ENCODE measurements at places on chromosomes 2 and 18. TPM values are rescaled to one million over a fixed set of nuclear protein-coding genes. Genes with fewer than 3 reads are reported as not detected.

The TLX2 gene
- total RNA-seq: 0.63 TPM

The CFAP53 gene
- total RNA-seq: 0.42 TPM

The NT5DC4 gene
- not detected for total RNA-seq

GRCh38 chr2:566379-567313, 110.6 kb downstream of the TMEM18 start:
- no peak for DNase-seq

DNA sequence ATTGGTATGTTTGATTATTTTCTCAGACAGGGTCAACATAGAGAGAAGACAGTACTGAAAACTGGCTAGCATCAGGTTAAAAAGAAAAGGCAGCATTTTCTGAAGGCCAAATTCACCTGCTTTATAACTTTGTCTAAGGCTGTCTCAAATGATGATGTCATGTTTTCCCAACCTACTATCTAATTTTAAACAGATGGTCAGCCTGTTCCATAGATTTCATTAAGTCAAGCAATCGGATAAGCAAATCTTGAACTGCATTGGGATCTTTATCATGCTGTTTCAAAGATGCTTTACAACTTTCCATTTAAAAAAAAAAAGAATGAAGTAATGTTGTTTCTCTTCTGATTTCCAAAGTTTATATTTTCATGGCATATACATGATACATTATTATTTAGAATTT, 56.3 kb upstream of the SPOPL start:
- DNase-seq: no peak

DNA sequence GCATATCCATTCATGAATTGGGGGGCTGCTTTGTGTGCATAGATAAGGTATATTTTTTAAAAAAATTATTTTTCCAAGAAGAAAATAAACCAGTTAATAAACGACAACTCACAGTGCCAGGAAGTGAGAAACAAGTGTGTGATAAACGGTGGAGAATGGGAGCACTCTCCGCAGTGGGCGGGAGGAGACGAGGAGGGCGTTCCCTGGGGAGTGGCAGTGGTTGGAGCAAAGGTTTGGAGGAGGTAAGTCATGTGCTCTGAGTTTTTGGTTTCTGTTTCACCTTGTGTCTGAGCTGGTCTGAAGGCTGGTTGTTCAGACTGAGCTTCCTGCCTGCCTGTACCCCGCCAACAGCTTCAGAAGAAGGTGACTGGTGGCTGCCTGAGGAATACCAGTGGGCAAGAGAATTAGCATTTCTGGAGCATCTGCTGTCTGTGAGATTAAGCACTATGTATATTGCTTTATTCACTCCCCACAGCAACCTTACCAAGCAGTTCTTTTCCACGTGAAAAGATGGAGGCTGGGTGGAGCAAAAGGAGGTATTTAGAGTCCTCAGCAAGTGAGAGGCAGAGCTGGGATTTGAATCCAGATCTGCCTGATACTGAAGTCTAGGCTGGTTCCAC, 27.0 kb upstream of the CASP8 start:
- DNase-seq: no peak

- DNase-seq: no peak
These were observed 90.1 kb downstream of the DOK6 start for GRCh38 chr18:69490813-69491212.

DNA sequence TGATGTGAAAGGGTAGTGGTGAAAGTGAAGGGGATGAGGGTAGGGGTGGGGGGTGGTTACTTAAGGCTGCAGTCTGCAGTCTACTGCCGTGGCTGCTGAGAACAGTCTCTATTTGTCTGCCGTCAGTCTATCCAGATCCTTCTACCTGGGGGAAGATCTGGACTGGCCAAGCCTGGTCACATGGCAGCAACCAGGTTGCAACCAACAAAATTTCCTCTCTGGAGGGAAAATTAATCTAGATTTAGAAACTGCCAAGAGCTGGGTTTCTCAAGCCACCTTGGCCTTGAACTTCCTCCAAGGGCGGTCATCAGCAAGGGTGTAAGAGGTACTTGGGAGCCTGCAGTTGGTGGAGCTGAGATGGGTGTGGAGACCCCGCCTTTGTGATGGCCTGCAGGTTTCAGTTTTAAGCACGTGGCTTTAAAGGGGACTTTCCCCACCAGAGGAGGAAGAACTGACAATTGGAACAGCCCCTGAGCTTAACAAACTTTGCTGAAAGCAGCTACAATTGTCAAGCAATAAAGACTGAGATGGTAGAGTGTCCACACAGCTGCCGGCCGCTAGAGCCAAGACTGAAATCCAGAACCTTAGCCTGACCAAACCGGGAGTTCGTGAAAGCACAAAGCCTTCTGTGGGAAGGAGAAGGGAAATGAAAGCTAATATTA, 31.4 kb upstream of the KCMF1 start:
- no peak for DNase-seq
